IPS DF 6.9 (cell line): ENCODE measurements at places on chromosomes 16 and 17.

DNA sequence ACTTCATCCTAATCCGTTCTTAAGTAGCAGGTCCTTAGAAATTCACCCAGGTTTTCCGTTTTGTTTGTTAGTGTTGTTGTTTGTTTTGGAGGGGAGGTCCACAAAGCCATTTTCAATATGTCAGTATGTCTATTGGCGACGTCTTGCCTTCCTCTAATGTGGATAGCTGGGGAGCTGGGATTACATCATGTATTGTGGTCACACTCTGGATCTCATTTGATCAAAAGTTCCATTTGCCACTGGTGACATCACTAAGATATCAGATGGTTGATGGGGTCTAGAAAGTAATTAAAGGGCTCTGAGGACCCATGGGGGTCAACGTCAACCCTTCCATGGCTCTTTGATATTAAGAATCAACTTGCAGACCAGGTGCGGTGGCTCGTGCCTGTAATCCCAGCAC is 2.7 kb upstream of the EPN3 start:
- DNase-seq = no peak

- no peak for DNase-seq
These were observed 58.2 kb downstream of the PECAM1 start for GRCh38 chr17:64332502-64332901.

- no peak for DNase-seq
These were observed 193.6 kb downstream of the CCDC182 start for GRCh38 chr17:57551321-57552079.

DNA sequence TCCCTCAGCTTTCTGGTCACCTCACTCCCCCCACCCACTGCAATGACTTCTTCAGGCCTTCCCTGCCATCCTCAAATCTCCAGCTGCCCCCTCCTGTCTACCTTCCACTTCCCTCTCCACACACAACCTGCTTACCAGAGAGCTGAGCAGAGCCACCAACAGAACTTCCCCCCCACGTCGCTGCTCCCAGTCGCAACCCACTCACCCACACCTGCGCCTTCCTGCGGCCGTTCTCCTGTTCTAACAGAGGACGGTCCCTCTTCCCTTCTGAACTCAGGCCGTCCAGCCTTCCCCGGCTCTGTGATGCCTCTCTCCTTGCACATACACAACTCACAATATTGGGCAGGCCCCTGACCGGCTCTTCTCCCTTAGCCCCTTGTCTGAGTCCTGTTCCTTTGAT is 13.6 kb upstream of the NLRC5 start:
- DNase-seq = no peak

- no peak for DNase-seq
These were observed 333.7 kb downstream of the SEC14L1 start for GRCh38 chr17:77474292-77474988.

GRCh38 chr17:57649731-57650484 is 95.2 kb downstream of the CCDC182 start:
- DNase-seq = no peak

GRCh38 chr16:19499481-19499880 is 22.4 kb downstream of the GDE1 start:
- DNase-seq = no peak

DNA sequence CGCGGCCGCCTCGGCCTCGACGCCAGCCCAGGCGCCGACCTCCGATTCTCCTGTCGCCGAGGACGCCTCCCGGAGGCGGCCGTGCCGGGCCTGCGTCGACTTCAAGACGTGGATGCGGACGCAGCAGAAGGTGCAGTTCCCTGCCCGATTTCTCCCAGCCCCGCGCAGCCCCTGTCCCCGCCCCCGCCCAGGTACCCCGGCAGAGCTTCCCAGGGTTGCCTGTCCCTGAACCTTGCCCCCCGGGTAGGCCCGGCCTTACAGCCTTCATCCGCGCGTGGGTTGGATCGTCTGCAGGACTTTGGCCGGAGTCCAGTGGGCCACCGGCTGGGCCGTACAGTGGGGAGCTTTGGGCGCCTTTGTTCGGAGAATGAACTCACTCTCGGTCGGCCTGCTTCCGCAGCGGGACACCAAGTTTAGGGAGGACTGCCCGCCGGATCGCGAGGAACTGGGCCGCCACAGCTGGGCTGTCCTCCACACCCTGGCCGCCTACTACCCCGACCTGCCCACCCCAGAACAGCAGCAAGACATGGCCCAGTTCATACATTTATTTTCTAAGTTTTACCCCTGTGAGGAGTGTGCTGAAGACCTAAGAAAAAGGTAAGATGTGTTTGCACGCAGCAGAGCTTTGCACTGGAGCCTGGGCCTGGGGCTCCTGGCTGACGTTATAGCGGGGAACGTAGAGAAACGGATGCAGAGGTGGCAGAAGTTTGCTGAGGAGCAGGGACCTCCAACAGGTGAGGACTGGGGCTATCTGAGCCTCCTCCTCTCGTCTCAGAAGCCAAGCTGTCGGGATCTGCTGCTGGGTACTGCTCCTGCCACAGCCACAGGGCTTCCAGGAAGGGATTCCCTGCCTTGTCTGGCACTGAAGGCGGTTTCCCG is 593 bp downstream of the GFER start:
- no peak for DNase-seq

- no peak for DNase-seq
These were observed 750.7 kb downstream of the KCNJ18 start for GRCh38 chr17:22443061-22443460.

DNA sequence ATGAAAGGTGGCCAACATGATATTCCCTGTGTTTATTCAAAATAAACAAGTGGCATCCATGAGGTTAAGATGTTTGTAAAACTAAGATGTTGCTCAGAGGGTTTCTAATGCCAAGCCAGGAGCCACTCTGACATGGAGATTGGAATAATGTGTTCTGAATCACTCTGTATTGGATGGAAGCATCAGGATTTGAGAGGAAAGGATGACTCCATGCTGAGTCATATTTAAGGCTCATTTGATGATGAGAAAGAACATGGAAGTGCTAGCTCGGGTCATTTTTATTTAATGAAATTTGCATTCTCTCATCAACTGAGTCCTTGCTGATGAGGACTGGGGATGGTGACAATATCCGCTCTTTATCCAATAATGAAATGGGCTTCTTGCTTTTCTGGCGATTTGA is 6.2 kb downstream of the VAT1L start:
- no peak for DNase-seq

GRCh38 chr17:10772425-10773380 is 31.2 kb downstream of the TMEM238L start:
- no peak for DNase-seq

DNA sequence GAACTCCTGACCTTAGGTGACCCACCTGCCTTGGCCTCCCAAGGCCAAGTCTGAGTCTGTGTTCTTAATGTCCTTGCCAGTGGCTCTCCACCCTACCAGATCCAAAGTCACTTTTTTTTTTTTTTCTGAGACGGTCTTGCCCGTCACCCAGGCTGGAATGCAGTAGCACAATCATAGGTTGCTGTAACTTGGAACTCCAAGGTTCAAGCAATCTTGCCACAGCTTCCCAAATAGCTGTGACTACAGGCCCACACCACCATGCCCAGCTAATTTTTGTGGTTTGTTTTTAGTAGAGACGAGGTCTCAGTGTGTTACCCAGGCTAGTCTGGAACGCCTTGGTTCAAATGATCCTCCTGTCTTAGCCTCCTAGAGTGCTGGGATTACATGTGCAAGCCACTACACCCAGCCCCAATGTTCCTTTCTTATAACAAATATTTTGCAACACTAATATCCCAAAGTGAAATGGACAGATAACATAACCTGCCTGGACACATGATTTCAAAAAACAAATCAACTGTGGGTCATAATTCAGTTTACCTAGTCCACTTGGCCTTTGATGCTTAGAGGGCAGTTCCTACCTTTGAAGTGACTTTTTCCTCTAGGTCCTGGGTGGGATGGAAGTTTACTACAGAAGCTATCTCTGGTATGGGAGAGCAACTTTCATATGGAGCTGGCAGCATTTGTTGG is 4.0 kb upstream of the RAPGEFL1 start:
- DNase-seq = no peak

- DNase-seq = no peak
These were observed 49.2 kb upstream of the CBFA2T3 start for GRCh38 chr16:89026121-89026612.

- peak; percentile 41 for DNase-seq
These were observed 41.8 kb downstream of the IL4R start for GRCh38 chr16:27355610-27356009.
